NCI-H526 (cell line): ENCODE measurements at places on chromosomes 1 and 21.

- DNase-seq, result no peak
Observed at GRCh38 chr1:39165488-39165887, 39.0 kb upstream of the MACF1 start.

DNA sequence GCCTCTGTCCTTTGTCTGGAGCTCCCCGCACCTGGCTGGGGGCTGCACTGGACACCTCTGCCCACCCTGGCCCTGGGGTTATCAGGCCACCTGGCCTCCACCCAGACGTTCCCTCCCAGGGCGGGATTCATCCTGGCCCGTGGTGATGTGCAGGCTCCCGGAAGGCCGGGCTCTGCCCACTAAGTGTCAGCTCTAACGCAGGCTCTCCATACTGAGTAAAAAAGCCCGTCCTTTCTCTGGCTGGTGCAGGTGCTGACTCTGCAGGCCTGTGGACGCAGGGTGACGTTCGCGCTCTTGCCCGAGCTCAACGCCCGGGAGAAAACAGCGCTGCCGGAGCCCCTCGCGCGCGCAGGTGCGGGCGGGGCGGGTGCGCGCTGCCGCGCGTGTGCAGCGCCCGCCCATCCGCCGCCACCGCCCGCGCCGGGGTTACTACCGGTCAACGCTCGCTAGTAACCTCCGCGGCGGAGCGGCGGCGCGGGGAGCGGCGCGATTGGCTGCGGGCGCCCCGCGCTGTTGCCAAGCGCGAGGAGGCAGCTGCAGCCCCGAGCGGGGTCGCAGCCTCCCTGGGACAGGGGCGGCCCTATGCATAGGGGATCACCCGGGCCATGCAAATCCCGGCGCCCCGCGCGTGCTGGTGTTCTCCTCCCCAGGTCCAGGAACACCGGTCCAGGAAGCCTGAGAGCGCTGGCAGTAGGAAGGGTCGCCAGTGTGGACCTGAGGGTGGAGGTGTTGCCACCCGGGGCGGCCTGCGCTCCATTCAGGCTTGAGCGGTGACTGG is 15.7 kb downstream of the ABCG1 start:
- peak; percentile 94 for DNase-seq

DNA sequence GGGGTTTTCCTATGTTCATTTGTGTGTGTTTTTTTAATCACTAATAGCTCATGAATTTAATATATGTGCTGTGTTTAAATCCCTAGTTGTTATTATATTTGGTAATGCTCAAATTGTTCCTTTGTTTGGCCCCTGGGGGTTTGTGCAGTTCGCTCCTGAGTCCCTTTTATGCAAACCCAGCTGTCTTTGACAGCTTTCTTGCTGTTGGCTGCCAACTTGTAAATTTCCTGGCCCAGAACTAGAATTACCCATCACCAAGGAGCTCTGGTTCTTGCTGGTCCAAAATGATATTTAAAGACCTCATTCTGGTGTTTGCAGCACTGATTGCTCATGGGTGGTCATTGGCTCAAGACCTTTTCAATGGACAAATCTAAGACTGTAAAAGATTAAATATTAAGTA is 39.6 kb upstream of the PGBD5 start:
- peak; percentile 0 for DNase-seq

- DNase-seq, result no peak
Observed at GRCh38 chr1:67556297-67556900, 126.2 kb upstream of the SERBP1 start.

GRCh38 chr1:112893288-112894009 is 62.5 kb downstream of the SLC16A1 start:
- no peak for DNase-seq

- DNase-seq, result no peak
Observed at GRCh38 chr1:151854658-151855057, 1.1 kb upstream of the THEM5 start.

- DNase-seq, result no peak
Observed at GRCh38 chr1:107533436-107533835, 392.6 kb downstream of the NTNG1 start.

DNA sequence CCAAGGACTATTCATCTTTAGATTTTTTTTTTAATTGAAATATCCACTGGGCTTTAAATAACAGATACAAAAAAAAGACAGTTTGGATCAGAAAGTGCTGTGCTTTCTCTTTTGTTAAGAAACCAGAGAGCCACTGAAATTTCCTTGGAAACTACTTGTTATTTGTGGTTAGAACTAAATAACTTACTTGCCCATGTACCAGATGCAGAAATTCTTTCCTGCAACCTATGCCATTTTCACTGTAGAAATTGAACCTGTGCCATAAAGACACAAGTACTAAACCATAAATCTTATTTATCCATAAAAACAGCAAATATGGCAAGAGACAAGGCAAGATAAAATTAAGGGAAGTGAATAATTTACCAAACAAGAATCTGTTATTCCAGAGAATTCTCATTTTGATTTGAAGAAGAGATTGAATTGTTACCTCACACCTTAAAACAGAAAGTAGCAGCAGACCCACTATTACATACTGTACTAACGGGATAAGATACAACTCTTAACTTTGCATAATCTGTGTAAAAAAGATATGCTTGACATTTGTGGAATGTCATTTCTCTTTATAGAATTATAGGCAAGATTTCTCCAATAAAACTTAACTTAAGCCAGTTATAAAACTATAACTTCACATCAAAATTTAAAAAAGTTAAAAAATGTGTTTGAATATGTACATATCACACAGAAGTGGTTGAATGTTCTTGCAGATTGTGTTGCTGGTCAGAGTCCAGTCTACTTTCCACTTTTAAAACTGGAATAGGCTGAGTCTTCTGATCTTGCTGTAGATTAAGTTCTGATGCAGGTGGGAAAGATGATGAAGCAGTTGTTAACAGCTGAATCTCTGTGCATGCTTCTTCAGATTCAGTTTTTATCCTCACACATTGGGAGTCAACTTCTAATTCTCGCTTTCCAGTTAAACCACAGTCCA is 6.3 kb upstream of the PHTF1 start:
- no peak for DNase-seq

DNA sequence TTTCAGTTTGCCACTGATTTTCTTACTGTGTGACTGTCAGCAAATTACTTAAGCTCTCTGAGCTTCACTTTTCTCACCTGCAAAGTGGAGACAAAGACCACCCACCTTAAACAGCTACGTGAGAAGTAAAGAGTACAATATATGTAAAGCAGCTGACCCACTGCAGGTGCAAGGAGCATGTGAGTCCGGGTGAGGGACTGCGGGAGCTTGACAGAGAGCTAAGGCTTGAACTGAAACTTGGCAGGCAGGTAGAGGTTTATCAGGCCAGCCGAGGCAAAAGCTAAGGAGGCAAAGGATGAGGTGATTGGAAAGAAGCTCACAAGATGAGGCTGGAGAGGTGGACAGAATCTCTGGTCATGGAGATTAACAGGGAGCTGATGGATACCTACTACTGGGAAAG is 36.6 kb downstream of the NIBAN1 start:
- no peak for DNase-seq

DNA sequence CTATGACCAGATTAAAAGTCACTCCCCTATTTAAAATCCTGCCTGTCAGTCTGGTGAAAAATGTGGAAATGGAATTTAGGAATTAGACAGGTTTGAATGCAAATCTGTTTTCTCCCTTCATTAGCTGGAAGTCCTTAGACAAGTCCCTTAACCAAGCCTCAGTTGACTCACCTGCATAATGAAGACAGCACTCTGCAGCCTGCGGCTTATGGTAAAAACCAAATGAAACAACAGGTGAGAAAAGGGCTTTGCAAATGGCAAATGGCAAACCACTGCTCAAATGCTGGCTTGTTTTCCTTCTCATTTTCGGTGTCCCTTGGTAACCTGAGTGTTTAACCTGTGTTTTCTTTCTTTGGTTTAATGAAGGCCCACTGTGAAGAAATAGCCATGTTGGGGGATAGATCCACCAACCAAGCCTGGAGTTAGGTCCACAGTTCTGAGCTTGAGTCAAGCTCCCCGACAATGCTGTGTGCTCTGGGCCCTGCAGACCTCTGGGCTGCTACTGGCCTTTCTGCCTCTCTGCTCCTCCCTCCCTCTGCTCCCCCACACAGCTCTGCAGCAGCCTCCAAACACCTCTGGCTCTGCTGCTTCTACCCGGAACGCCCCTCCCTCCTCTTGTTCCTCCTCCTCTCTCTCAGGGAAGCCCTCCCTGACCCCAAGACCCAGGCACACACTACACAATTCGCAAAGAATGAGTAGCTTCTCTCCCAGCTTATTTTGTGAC is 641.8 kb downstream of the MATN1 start:
- DNase-seq, result no peak

- no peak for DNase-seq
Observed at GRCh38 chr1:6358757-6359201, 34.8 kb downstream of the ACOT7 start.

DNA sequence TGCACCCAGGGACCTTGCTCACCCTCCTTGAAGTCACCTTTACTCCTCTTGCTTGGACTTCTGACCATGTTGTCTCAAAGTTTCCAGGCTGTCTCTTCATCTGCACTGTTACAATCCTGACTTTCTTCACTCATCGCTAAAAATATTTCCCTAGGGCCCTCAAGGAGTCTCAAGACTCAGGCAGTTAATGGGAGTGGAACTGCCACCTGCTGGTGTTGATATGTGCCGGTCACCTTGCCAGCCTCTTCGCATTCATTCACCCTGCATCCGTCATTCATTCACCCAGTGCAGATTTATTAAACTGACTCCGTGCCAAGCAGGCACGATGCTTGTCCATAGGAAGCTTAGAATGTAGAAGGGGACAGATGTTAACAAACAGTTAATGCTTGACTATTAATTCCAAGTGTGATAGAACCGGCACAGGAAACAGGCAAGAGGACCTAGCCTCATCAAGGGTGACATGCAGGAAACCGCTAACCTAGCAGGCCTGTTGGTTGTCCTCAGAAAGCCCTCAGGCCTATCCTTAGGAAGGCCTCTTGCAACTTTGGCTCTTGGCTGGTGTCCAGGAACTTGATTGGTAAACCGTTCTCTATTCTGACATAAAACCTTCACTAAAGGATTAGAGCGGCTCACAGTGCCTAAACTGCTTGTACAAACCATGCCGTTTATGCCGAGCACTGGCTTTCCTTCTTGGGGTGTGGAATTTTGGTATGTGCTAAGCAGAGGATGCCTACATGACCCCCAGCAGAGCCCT is 342.2 kb downstream of the CAMTA1 start:
- DNase-seq, result no peak

DNA sequence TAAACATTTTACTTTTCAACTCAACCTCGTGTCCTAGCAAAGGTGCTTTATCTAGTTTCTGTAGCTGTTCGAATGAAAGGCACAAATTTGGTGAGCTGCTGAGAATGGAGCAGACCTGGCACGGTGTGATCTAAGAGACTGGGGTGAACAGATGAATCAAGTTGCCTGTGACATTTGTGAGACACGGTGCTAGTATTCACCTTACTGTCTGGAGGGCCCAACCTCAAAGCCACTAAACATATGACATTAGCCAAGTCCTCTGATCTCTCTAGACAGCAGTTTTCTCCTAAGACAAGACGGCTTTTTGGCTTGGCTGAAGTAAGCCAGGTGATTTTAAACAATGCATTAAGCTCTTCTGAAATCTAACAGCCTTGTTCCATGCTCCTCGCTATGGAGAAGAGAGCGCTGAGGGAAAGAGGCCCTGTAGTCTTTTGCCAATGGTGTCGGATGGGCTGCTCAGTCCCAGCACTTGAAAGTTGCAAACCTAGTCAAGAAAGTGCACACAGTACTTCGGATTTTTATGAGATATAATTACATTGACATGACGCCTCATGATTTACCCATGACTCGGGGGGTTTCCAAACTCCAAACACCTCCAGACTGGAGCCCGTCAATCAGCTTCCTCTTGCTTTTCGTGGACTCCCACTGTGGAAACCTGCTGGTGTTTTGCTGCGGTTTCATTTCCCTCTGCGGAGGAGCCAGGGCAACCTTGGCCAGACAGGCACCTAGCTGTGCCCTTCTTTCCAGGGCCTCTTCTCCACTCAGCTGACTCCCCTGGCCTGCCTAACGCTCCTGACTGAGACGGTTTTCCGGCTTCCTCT is 794 bp upstream of the TOR3A start:
- peak; percentile 65 for DNase-seq

DNA sequence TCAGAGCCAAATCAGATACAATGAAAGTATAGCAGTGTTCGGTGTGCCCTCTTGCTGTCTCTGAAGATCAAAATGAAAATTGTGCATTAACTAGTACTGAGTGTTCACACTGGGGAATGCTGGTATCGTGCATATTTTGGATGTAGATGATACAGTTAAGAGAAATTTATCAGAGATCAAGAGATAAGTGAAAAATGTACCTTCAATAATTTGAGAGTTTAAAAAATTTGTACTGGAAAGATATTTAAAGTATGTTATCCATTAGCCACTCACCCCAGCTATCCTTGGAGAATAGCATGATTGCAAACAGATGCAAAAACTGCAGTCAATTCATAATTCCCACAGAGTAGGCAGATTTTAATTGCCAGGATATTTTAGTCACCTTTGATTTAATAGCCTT is 56.4 kb downstream of the GREM2 start:
- no peak for DNase-seq

- no peak for DNase-seq
Observed at GRCh38 chr1:59898927-59899326, 27.6 kb downstream of the CYP2J2 start.

DNA sequence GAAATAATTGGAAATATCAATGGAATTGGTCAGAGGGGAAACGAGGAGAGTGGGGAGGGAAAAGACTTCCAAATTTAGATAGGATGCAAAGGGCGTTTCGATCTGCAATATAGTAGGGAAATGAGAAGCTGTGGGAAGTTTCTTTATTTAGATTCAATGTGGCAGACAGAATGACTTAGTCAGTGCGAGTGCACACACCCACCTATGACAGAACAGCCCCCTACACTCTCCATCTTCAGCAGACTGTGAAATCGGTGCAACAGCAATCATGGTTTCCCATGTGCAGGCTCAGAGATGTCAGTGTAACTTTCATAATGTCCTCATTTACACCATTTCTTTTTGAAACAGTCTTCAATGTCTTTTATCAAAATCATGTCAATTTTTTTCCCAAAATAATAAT is 46.0 kb downstream of the DIP2A start:
- no peak for DNase-seq

- DNase-seq, result no peak
Observed at GRCh38 chr1:236325567-236325966, 43.8 kb upstream of the ERO1B start.

DNA sequence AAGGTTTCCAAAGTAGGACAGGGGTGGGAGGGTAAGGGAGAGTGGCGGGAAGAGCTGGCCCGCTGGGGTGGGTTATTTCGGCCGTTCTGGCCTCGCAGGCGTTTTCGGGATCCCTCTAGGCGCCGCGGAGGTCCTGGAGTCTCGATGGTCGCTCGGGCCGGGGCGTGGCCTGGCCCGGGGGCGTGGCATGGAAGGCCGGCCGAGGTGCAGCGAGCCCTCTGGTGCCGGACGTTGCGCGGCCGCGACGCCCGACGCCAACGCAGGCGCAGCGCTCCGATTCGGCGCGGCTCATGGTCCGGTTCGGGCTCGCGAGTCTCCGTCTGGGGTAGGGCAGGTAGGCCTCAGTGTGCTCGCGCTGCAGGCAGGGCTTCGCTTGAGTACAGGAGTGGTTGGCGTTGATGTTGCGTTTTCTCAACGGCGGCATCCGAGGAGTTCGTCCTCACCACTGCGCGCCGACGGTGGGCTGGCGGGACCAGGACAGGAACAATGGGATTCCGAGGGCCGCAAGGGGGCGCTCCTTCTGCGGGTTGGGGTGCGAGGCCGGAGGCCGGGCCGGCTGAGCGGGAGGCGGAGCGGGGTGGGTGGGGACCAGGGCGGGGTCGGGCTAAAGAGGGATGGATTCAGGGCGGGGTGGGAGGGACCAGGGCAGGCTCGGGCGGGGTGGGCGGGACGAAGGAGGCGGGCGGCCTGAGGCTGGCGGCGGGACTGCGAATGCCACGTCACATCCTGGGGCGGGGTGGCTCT is at the start of gene PGBD2:
TSS of gene PGBD2 (plus strand) at position 227 of the 744 bp plus-strand sequence. CDS start 7,628 bp downstream, outside the sequence.
- DNase-seq, result peak; percentile 89
